Calu3 (cell line): ENCODE measurements at places on chromosomes 7 and 10.

GRCh38 chr10:88786032-88786770 is 16.3 kb upstream of the LIPM start:
- no peak for DNase-seq

DNA sequence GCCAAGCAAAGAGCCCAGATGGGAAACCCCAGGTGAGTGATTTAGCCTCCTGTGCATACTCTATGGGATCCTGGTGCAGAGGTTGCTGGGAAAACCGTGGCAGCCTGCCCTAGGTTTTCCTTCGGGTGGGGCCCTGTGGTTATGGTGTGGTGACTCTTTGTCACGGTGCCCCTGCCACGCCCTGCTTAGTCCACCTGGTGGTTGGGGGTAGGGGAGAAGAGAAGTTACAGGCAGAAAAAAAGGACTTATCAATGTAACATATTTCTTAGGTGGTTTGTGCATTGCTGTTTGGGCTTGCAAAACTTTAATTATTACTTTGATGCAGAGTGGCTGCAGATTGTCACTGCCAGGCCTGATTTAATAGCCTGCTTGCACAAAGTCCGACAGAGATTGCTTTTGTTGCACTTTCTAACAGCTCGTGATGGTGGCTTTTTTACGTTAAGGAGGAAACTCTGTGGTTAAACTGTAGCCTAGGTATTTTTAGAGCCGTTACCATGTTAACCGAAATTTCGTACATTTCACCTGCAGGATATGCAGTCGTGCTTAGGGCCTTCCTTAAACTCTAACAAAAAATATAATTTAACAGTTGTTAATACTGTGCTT is 197.4 kb downstream of the RNLS start:
- peak; percentile 86 for DNase-seq

DNA sequence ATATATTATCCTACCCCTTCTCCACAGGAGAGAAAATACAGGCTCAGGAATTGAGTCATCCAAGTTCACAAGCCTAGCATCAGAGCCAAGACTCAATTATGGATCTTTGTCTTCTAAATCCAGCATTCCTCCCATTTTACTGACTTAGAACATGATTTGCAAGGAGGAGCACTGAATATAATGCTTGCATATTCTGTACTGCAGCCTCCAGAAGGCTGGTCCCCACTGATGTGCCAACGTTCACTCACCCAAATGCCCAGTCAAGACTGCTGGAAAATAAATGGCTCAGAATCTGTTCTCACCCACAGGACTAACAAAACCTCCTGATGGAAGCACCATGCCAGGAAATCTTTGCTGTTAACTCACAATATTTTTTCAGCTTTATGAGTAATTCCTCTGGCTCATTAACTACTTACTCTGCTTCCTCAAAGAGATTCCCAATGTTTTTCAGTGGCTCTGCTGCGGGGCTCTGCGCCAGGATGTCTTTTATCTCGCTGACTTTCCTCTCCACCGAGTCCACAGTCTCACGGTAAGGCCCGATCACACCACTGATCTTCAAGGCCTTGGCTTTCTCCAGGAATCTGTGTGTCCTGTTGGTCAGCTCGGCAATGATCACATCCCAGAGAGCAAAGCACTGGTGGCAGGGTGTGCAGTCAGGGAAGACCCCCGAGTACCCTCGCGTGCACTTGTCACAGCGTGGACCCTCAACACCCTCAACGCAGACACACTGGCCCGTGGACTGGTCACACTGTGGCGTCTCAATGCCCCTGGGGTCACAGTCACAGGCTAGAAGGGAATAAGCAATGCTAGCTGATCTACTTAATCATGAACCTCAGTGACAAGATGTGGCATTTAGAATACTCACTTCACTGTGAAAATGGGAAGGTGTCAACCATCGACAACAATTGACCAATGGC is 48.8 kb downstream of the DLD start:
- no peak for DNase-seq

DNA sequence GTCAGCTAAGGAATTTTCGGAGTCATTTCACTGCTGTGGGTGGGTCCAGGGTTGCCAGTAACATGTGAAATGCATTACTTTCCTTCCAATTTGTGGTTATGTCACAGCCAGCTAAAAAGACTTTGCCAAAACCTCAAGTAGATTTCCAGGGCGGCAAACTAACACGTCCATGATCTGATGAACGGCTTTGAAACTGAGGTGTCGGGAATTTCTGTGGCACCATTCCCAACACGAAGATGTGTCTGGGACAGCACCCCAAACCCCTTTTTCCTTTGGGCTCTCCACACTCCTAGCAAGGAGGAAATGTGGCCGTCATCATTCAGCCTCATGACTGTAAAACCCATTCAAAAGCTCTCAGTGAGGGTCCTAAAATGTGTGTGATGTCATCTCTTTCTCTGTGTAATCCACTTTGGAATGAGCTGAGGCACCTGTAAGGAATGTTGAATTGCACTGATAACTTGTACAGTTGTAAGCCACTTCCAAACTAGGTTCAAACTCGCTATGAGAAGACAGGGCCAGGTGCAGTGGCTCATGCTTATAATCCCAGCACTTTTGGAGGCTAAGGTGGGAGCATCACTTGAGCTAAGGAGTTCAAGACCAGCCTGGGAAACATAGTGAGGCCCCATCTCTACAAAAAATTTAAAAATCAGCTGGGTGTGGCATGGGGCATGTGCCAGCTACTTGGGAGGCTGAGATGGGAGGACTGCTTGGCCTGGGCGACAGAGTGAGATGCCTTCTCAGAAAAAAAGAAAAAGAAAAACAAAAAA is 146.1 kb upstream of the FRMD4A start:
- no peak for DNase-seq

- no peak for DNase-seq
Measured at GRCh38 chr7:116543664-116544063, 18.8 kb downstream of the CAV1 start.

DNA sequence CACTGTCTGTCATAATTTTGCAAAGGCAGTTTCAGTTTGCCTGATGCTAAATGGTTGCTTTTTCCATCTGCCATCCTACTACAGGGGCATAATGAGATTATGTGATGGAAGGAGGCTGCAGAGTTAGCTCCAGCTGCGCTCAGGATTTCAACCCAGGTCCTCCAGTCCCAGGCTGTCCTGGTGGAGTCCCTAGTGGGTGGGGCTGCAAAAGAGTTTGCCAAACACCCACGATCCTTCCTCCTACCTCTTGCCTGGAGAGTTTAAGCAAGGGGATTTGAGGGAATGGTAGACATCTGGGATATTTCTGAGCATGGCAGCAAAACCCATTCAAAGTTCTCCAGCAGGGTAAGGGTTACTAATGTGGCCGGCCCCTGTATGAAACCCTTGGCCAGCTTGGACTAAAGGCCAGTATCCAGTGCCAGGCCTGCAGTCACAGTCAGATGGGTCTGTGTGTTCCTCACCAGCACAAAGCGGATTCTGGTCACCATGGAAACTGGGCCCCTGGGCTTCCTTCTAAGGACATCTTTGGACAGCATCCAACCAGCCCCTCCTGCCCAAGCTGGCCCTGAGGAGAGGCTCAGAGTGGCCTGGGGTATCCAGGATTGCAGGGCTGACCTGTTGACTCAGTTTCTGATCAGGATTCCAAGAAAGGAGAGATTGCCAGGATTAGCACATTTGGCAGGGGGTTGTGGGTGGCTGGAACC is 42.7 kb upstream of the CHST3 start:
- DNase-seq = peak; percentile 33

- peak; percentile 1 for DNase-seq
Measured at GRCh38 chr7:108813251-108814014, 243.8 kb downstream of the DNAJB9 start.

GRCh38 chr7:3217166-3217565 is 83.9 kb upstream of the SDK1 start:
- peak; percentile 58 for DNase-seq

- no peak for DNase-seq
Measured at GRCh38 chr10:9957351-9957750, 1060.3 kb upstream of the CELF2 start.

DNA sequence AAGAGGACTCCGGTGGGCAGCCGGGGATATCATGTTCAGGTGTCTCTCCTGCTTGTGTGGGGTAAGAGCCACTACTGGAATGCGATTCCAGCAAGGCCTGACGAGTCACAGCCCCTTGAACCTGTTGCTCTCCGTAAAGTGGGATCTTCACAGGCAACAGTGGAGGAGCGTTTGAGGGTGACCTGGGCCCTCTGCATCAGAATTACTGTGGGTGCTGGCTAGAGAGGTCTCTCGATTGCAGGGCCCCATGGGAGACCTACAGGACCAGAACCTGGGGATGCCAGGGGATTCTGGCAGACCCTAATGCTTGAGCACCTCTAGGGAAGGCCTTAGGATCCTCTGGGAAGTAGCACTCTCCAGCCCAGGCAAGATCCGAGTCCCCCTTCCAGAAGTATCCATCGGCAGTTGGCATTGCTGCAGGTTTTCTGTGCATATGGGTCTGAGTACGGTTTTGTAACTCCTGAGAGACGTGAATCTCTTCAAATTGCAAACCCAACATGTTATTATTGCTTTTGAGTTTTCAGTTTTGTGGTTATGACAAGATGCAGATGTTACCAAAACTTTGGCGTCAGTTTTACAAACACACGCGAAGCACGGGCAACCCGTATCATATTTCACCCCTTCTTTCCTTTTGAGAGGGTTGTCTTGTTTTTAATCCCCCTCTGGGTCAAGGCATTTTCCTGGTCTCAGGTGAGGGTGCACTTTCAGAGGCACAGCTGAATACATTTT is 4.6 kb downstream of the MGMT start:
- DNase-seq = no peak

DNA sequence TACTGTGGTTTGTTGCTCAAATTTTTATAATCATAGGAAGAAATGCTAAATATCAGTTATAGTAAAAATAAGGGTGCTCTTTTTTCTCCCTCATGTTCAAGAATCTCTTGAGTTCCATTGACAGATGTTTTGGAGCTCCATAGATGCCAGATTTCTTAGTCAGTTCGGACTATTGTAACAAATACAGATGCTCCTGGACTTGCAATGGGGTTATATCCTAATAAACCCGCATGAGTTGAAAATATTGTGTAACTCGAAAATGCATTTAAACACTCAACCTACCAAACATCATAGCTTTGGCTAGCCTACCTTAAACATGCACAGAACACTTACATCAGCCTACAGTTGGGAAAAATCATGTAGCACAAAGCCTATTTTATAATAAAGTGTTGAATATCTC is 100.7 kb upstream of the CSTF2T start:
- no peak for DNase-seq

GRCh38 chr7:4444106-4444505 is 238.0 kb upstream of the FOXK1 start:
- DNase-seq = no peak

DNA sequence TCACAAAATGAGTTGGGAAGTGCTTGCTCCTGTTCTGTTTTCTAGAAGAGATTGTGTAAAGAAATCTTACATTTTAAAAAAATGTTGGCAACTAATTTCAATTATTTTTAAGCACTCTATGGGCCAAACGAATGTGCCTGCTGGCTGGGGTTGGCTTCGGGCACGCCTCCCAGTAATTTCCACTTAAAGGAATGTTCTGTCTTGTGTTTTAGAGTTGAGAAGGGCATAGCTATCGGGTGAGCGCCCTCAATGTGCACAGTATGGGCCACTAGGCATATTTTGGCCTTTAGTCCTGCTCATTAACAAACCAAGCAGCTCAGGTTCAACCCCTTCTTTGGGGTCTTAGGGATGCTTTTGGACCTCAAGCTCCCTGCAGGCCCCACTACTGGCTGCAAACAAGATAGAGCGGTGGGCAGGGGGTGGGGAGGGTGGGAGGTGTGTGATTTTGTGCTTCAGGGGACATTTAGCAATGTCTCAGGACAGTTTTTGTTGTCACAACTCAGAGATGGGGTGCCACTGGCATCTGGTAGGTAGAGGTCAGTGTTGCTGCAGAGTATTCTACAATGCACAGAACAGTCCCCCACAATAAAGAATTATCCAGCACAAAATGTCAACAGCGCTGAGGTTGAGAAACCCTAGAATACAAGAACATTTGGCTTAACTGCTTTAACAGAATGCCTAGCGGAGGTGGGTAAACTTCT is 40.7 kb downstream of the TACC2 start:
- DNase-seq = no peak

- DNase-seq = no peak
Measured at GRCh38 chr7:1844951-1845390, 174.9 kb downstream of the ELFN1 start.

DNA sequence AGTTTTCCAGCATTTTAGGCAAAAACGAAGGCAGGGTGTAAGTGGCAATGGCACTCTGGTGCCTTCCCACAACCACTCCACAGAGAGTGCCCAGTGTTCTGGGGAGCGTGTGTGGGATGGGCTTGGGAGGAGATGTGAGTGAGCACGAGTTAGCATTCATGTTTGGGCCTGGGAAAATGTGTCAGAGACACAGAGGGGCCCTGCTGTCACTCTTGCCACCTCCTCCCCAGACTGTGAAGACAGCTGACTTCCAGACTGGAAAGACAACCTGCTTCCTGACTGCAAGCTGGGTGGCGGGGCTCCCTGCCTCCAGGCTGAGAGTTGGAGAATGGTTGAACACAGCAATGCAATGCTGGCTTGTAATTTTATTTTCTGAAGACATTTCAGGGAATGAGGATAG is 454.5 kb upstream of the ZMIZ1 start:
- no peak for DNase-seq

GRCh38 chr10:48940958-48941357 is 1.3 kb upstream of the LRRC18 start:
- no peak for DNase-seq
